Kidney epithelial cell (primary cell): ENCODE measurements at places on chromosomes 12 and 14. TPM values are rescaled to one million over a fixed set of nuclear protein-coding genes. Genes with fewer than 3 reads are reported as not detected.

The TMEM179 gene
- total RNA-seq: not detected in 2 replicates

The PRIMA1 gene
- total RNA-seq: not detected in 2 replicates

GRCh38 chr12:1890810-1891209 is 27.6 kb downstream of the CACNA2D4 start:
- no peak for DNase-seq

DNA sequence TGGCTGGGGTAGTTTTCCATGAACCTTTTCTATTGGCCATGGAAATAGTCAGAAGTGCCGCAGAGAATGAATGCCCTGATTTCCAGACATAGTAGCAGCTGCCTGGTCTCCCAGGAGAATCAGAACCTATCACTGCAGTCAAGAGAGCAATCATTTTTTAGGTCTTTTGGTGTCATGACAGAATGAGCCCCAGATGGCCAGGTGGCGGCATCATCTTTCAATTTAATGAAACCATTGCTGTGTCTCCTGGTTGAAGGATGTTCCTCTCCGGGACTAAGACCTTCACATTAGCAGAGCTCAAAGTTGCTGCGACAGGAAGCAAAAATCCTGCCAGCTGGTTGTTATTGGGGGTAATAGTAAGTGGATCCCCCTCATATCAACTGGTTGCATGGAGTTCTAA is 18.8 kb downstream of the TNFAIP2 start:
- DNase-seq: no peak

DNA sequence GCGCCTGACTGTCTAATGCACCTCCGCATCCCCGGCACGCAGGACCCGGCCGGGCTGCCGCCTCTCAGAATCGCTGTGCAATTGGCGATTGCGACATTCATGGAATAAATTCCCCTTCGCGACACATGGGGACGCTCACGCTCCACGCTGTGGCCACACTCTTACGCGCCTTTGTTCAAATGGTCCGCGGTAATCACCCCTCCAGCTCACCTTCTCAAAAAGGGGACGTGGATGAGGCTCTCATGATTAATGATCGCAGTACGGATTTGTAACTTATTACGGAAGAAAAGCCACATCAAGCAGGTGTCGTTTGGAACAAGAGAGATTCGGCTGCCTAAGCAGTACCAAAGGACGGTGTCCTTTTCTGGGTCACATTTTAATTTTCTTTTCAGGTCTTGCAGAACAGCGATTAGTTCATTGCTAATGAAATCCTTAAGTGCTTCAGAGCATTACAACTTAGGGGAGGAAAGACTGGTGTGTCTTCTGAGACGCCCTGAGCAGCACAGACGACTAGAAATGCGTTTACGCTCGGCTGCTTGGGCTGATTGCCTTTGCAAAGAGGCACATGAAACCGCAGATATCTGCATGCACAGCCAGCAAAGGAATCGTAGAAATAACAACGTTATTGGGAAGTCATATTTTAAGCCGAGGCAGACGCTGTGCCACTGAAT is 37.3 kb upstream of the ADGRD1 start:
- peak; percentile 14 for DNase-seq
